Testis (tissue), 5 donors: ENCODE measurements at places on chromosomes 13 and 19. TPM values are rescaled to one million over a fixed set of nuclear protein-coding genes. Genes with fewer than 3 reads are reported as not detected.

The THSD1 gene
- total RNA-seq: 4.4 TPM

- no peak for DNase-seq
Observed at GRCh38 chr13:105272660-105273631, 1262.5 kb downstream of the EFNB2 start.

DNA sequence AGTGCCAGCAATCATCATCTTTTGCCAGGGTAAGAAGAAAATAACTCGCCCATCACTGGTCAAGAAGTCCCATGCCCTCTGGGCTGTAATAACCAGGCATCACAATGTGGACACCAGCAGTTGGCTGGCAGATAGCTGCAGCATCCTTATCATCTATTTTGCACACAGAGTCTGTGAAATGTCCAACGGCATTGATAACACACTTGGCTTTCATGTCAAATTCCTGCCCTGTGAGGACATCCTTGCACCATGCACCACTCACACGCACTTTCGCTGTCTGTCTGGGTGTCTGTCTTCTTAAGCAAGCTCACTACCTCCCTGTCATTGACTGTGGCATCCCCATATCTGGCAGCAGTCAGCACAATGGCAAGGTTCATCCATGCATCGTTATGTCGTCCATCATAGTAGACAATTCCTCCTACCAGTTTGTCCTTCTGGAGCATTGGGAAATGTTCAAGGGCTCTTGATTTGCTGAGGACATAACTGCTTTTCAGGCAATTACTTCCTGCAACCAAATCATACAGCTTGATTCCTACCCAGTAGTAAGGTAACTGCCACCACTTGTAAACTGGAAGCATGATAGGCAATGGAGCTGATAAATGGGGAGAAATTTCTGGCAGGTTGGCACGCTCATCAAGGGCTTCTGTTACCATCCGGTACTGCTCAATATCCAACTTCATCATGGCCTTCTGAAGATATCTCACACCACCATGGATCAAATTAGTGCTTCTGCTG is 6.8 kb upstream of the ZSCAN5A start:
- no peak for DNase-seq

GRCh38 chr19:33300009-33300893 is 2.1 kb downstream of the CEBPA start:
- DNase-seq: no peak
